HS-5 (cell line): ENCODE measurements at places on chromosomes 6 and 20.

DNA sequence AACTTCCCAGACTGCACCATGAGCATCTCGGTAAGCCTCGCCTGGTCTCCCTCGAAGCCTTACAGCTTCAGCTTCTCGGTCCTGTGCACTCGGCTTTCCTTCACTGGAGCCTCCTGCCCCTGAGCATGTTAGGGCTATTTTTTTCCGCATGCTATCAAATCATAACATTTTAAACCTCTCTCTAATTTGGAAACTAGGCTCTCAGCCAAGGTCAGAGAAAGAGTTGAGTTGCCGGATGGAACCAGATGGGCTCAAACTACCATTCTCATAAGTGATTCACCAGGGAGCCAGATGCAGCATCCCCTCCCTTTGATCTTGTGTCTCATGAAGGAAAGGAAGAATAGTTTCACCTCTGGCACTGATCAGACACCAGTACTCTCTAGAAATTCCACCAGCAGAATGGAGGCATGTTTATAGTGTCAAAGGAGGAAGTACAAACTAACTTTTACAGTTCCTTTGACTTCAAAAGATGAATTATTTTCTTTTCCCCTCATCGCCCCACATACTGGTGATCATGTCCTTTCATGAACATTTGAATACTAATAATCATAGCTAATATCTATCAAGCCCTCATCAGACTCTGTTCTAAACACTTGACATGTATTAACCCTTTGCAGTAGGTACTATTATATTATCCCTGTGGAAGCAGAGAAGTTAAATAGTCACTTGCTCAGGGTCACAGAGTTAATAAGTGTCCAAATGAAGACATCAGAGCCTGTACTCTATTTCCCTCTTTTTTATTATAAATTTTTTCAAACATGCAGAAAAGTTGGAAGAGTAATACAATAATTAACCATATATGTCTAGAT lies 46.7 kb downstream of the MAP1LC3A start:
- no peak for DNase-seq

DNA sequence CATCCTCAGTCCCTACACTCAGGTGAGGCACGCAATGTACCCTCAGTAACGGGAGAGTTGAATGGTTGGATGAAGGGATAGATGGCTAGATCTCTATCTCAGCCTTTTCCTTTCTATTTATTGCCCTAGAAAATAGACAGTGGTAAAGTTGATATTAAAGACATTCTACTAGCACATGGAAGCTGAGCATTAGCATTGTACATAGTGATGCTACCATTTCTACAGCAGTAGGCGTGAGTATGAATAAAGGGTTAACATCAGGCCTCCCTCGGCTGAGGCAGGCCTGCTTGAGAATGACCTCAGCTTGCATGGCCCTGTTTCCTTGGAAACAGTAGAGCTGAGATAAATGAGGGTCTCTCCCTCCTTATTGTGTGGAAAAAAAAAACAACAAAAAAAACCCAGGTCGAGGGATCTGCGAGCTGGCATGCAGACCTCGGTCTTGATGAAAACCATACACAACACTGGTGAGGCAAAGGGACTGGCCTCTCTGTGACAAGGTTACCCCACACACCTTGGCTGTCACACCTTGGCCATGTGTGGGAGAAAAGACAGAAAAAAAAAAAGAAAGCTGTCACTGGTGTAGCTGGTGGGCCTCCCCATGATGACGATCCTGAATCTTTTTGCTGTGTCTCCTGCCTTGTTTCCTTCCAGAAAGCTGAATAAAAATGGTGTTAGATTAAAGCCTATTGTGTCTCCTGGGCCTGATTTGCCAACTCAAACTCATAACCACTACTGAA lies 160.0 kb downstream of the HACE1 start:
- no peak for DNase-seq

GRCh38 chr20:33915726-33916331 lies 77.9 kb upstream of the RALY start:
- DNase-seq = no peak

DNA sequence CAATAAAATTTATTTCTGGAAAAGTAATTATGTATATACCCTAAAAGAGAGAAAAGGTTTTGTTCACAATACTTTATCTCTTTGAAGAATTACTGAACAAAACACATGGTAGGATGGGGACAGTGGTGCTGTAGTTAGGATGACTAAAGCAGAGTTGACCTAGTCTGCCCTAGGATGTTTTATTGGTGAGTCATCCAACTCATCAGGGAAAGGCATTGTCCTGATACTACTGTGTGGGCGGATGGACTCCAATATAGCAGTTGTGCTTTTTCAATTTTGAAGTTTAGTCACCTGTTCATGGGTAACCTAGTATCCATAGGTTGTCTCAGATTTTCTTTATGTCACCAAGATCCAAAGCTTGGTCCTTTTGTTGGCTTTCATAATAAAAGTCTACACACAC lies 53.3 kb upstream of the EYS start:
- peak; percentile 76 for DNase-seq

- DNase-seq = no peak
These were observed 26.1 kb downstream of the TTLL2 start for GRCh38 chr6:167350731-167351655.

- DNase-seq = no peak
These were observed 249.2 kb upstream of the RREB1 start for GRCh38 chr6:6858533-6858982.

- no peak for DNase-seq
These were observed 317.5 kb upstream of the MOCS1 start for GRCh38 chr6:40251637-40252300.

DNA sequence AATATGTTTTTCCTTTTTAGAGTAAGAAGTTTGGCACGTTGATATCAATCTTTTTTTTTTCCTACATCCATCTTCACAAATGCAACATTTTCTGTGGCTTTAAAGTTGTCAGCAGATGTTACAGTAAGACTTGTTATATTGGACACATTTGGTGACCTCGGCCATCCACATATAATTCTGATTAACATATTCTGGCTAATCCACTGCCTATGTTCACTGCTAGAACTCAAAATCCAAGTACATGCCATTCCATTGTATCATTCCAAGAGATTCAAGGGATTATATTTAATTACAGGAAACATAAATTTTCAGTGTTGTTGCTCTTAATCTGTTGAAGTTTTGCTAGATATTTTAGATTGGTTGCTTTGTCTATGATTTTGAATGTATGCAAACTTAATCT lies 367.6 kb downstream of the TENT5A start:
- DNase-seq = no peak

DNA sequence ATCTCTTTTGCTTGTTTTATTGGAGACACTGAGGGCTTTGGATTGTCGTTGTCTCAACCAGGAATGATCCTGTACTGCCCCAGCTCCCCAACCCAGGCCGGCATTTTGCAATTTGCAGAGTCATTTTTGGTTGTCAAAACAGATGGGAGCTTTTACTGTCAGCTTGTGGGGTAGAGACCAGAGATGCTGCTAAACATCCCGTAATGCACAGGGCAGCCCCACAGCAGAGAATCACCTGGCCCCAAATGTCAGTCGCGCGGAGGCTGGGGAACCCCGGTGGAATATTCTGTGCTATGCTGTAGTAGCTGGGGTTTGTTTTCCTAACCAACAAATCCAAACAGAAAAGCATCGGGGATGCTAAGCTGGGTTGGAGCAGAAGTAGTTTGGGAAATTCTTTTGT lies 99.7 kb downstream of the TSHZ2 start:
- no peak for DNase-seq

GRCh38 chr20:8449123-8449522 lies 317.1 kb downstream of the PLCB1 start:
- no peak for DNase-seq

DNA sequence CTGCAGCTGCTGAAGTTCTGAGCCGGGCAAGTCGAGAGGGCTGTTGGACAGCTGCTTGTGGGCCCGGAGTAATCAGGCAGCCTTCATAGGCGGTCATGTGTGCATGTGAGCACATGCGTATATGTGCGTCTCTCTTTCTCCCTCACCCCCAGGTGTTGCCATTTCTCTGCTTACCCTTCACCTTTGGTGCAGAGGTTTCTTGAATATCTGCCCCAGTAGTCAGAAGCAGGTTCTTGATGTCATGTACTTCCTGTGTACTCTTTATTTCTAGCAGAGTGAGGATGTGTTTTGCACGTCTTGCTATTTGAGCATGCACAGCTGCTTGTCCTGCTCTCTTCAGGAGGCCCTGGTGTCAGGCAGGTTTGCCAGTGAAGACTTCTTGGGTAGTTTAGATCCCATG lies 21.2 kb upstream of the MAPK13 start:
- no peak for DNase-seq

- DNase-seq = no peak
These were observed 19.4 kb downstream of the TPX2 start for GRCh38 chr20:31758521-31758920.

- DNase-seq = no peak
These were observed 23.7 kb downstream of the PLCB1 start for GRCh38 chr20:8155812-8156211.

DNA sequence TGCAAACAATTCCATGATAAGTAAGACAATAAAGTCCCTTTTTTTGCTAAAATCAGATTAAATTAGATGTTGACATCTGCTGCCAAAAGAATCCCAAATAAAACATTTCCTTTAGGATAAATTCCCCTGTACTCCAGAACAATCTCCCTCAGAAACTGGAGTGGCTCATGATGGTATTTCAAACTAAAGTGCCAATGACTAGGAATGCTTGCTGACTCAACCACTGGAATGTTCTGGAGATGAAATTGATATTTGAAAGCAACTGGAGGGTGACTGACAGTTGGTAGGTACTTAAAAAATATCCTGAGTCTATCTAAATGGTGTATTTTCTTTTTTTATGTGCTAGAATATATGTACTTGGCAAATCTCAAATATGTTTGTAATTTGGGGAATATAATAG lies 350.1 kb upstream of the TSHZ2 start:
- DNase-seq = peak; percentile 68

GRCh38 chr6:3610921-3611320 lies 140.6 kb downstream of the PXDC1 start:
- DNase-seq = no peak

DNA sequence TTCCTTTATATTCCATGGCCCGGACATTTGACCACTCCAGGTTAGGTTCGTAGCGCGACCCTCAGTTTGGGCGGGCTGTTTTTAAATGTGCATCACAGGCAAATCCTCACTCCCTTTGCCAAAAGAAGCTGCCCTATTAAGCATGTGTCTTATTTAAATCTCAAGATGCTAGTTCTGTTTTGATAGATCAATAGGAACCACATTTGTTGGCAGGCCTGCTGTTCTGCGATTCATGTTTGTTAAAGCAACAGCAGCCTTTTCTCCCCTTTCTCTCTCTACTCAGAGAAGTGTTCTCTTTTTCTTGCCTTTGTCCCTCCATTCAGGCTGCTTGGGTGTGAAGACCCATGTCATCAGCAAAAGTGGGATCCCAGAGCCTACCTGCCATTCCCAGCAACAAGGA lies 212.0 kb upstream of the SSTR4 start:
- DNase-seq = no peak

- DNase-seq = no peak
These were observed 98.8 kb downstream of the ASXL1 start for GRCh38 chr20:32456869-32457478.

- no peak for DNase-seq
These were observed 11.2 kb downstream of the AARS2 start for GRCh38 chr6:44301782-44302564.

GRCh38 chr6:87738000-87738399 lies 36.0 kb upstream of the AKIRIN2 start:
- DNase-seq = no peak

GRCh38 chr20:62846166-62846890 lies 15.3 kb downstream of the TCFL5 start:
- no peak for DNase-seq

- DNase-seq = no peak
These were observed 253.8 kb downstream of the LAMA2 start for GRCh38 chr6:129136751-129137150.

DNA sequence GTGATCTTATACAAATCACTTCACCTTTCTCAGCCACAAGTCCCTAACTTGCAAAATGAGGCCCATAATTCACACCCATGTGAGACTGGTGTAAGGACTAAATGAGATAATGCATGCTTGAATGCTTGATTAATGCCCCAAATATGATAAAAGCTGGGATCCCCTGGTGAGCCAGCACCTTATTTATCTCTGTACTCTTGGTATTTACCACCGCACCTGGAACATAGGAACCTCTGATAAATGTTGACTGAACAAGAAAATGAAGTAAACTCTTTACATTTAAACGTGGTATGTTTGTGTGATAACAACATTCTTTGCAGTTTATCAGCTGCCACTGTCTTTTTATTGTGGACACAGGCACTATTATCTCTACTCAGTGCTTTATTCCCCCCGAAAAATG lies 2.5 kb upstream of the APOBEC2 start:
- DNase-seq = no peak

GRCh38 chr20:49482621-49483017 lies at the start of gene KCNB1:
Gene KCNB1 (minus strand): TSS chr20:49482668. CDS start chr20:49482480, 188 bp downstream.
- DNase-seq = no peak

DNA sequence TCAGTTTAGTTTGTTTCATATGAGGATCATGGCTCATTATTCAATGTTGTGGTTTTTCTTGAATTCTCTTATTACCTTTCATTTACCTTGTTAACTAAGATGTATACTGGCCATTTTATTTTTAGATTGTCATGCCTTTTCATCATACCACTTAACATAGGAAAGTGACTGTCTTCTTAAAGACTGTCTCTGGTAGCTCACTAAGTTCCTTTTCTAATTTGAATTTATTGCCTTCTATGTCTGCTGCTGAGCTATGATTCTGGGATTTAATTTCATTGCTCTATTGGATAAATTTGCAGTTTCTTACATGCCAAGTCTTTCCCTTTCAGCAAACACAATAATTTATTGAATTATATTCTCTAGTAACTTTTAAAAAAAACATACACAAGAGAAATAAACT lies 49.5 kb upstream of the ANKEF1 start:
- DNase-seq = no peak

GRCh38 chr20:19621072-19621471 lies 137.0 kb upstream of the RIN2 start:
- peak; percentile 69 for DNase-seq

- no peak for DNase-seq
These were observed 59.3 kb upstream of the SPTLC3 start for GRCh38 chr20:12949429-12949980.

DNA sequence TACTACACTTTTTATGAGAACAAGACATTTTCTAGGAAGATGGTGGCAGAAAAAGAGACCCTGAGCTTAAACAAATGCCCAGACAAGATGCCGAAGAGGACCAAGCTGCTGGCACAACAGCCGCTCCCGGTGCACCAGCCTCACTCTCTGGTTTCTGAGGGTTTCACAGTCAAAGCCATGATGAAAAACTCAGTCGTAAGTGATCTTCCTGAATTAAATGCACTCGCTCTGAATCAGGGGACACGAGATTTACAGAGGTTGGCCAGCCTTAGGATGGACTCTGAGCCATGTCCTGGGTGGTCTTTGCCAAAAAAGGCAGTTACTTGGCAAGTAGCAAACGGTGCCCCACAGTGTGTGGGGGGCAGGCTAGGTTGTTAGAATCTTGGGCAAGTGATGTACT lies 423 bp downstream of the PACRG start:
- no peak for DNase-seq

DNA sequence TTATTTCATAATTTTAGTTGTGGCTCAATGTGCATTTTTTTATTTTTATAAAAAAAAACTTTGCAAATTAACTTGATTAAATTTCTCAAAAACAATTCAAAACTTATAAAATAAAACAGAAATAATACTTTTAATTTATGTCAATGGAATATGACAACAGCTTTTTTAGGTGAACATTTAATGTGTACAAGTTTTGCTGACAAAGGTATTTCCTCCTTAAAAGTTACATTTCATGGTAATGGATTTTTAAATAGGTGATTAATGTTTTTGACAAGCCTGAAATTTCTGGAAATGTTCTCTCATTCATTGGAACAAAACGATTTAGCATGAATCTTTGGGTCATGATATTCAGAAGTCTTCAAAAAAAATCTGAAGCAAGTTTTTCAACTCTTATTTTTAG lies 1160.0 kb downstream of the HACE1 start:
- no peak for DNase-seq

- DNase-seq = no peak
These were observed 4.4 kb downstream of the PCED1A start for GRCh38 chr20:2836035-2836434.
